Activated CD4-positive, alpha-beta T cell treated with anti-CD3 and anti-CD28 coated beads for 1 hour (primary cell): ENCODE measurements at places on chromosomes 3 and 15.

GRCh38 chr15:72535911-72536310, 61.8 kb downstream of the ARIH1 start:
- no peak for DNase-seq

DNA sequence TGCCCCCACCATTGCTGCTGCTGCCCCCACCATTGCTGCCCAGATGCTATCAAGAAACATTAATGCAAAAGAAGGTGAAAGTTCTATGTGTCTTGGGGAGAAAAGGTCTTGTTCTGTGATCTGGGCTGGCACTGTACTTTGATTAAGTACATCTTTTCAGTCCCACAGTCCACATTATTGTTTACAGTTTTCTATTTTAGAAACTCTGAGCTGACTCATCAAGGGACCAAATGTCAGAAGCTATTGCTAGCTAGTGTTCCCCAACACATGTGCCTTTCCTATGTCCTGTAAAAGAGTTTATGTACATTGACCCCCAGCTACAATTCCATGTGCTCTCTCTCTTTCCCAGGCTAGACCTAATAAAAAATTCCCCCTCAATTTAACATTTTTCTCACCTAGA, 264.7 kb upstream of the NECTIN3 start:
- DNase-seq = no peak

DNA sequence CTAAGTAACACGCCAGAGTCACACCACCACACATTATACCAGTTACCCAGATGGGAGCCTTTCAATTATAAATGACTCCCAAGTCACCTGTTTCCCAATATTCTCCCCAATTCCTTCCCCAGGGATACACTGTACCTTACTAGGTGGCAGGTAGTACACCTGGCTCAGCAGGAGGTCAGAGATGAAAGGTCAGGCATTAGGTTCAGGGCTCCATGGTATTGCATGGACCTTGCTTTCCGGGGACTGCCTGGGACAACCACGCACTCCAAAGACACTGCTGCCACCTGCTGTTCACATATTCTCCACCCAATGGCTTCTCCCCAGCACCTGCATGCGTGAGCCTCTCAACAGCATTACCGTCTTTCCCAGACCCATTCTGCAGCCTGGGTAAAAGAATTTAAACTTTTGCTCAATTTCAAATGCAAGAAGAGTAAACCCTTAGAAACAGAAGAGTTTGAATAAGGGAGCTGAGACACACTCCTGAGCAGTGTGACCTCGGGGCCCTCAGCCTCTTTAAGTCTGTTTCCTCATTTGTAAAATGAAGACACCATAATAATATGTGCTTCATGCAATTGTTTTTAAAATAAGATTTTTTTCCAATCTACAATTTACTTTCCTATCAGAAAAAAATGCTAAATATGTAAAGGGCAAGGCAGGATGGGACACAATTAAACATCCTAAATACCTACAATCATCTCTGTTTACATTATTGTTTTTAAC, 28.0 kb upstream of the LACTB start:
- DNase-seq = peak; percentile 46

DNA sequence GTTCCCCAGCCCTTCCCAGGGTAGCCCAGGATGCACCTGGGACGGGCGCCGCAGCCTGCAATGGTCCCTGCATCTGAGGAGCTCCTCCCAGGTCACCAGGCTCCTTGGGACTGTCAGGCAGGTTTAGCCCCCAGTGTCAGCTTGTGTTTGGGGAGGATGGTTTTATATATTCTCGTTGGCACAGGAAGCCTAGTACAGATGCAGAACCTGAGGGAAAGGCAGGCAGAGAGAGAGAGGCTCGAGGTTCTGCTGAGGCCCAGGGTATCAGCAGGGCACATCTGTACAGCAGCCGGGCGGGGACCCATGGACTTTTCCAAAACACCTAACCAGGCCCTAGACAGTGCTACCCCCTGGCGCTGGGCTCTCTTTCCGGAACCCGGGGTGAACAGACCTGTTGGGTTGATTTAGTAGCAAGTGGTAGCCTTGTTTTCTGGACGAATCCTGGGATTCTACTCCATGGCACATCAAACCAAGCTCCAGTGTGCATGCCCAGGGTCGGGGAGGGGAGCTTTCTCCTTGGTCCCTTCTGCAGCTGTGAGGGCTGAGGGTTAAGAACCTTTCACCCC, 8.6 kb downstream of the PAK6 start:
- no peak for DNase-seq

- no peak for DNase-seq
Observed at GRCh38 chr15:89845305-89845893, 30.7 kb upstream of the ANPEP start.

DNA sequence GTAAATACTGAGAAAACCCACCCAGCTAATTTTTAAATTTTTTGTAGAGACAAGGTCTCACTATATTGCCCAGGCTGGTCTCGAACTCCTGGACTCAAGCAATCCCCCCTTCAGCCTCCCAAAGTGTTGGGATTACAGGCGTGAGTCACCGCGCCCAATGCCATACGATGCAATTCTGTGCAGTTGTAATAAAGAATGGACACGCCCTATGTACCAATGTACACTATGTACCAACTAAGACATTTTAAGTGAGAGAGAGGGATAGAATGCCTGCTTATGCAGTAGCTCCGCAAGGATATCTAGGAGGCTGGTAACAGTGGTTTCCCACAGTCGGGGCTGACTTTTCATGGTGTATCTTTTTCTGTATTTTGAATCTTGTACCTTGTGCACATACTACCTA, 14.6 kb downstream of the ZNF710 start:
- no peak for DNase-seq

DNA sequence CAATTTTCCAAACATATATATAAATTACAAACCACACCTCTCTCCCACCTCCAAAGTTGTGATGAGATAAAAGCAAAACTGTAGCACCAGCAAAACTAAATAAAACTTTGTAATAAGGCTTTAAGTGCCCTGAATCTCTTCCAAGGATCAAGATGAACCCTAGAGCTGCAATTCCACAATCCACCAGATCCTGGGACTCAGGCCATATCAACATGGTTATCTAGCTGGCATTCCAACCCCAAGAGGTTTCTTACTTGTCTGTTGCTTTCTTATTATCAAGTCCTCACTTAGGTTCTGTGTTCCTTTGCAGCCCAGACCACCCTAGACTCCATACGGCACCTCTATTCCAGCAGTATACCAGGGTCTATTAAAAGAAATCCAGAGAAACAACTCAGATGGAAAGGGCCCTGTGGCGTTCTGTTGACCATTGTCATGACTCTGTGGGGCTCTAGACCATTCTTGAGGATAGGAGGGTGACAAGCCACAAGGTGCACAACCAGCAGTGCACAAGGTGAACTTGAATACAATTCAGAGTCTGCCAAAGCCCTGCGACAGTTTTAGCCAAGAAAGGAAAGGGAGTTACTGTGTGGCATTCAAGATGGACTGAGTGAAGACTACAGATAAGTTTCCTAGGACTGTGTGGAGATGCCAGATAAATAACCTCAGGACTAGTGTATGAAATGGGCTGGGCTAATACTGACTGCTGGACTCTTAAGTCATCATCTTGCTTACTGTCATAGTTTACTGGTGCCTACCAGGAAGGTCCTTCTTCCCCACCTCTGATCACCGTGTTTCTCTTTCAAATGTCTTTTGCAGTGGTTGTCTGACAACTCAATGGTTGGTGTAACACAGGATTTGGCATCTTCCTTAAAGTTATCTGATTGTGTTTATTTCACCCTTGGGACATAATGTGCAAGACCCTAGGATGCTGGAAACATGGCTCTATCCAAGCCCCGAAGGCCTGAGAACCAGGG, 27.2 kb downstream of the ACKR2 start:
- no peak for DNase-seq

DNA sequence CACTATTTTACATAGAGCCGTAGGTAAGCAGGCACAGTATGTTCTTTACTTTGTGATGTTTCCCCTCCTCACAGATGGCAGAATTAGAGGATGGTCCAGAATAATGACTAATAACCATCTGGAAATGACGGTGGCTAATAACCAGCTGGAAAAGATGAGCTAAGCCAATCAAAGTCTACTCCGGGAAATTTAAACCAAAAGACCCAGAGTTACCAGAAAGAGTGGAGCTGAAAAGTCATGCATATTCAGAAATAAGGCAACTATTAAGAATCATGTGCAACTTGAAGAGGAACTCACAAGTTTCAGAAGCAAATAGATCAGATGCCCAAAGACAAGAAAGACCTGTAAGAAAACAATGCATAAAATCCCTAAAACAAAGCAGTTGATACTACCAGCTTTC, 33.6 kb downstream of the DMXL2 start:
- DNase-seq = no peak

DNA sequence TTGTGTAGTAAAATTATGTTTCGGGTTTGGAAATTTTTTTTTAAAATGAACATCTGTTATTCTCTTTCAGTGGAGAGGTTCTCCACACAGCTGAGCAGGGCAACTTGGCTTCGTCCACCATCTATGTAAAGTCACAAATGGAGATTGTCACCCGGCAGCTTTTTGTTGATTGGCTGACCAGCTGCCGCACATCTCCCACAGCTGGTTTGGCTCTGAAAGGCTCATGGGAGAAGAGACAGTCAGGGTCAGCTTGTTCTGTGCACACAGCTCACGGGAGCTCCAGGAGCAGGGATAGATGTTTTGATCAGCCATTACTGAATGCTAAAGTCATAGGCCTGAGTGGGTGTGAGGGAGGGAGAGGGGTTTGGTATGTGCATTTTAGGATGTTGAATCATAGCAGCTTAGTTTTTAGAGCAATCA, 12.9 kb upstream of the CCDC80 start:
- no peak for DNase-seq

GRCh38 chr3:52572221-52572620, 35.8 kb downstream of the UQCC5 start:
- no peak for DNase-seq

DNA sequence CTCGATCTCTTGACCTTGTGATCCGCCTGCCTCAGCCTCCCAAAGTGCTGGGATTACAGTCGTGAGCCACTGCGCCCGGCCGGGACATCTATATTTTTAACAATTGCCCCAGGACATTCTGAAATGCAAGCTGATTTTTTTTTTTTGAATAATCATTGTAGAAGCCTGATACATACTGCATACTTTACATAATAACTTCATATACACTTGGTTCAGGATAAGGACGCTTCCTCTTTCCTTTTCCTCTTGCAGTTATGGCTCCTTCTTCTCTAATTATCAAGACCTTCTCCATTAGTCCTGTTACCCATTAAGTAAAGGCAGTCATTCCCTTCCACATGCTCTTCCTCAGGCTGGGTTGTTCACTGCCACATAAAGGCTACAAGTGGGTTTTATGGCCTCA, 58.3 kb downstream of the SLCO3A1 start:
- no peak for DNase-seq

DNA sequence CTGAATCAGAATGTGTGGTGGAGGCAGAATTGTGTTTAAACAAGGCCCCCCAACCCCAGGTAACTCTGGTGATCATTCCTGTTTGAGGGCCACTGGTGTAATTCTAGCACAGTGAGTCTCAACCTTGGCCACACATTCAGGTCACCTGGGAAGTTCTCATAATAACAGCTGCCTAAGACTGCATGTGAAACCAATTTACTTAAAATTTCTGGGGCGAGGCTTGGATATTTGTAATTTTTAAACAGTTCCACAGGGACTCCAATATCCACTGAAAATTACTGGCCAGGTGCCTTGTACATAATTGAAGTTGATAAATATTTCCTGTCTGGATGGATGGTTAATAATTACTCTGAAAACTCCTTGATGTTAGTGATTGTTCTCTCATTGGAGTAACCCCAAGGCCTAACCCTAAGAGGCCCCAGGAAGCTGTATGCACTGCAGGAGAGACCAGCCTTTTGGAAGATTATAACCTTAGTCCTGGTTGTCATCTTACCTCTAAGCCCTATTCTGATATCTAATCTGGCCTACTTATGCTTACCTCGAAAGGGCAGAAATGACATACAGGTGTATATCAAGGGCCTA, 25.7 kb upstream of the EPHB1 start:
- no peak for DNase-seq

DNA sequence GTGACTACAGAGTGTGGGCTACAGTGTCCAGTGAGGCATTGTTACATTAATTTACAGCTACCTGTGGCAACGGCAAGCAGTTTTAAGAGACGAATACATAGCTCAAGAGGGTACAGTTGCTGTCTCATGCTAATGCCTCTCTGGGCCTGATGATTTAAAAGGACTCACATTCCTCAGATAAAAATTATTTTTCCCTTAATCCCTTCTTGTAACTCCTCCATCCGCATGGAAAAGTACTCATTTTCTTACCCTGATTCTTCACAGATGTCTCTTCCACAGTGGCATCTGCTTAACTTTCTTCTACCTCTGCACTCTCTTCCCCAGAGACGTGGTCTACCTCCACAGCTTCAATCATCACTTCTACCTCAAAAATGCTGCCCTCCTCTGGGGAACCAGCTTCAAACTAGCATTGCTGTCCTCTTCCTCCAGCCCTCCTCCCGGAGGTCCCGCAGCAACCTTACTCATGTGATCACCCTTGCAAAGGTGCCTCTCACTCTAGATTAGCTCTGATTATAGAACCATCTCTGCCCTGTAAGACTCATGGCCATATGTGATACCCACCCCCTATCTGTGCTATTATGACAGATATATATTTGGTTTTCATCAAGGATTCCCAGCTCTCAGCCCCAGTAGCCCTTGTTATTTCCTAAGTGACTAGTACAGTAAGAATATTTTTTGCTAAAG, 21.4 kb upstream of the ABHD17C start:
- no peak for DNase-seq

- no peak for DNase-seq
Observed at GRCh38 chr15:76903251-76903681, 1.9 kb downstream of the SCAPER start.

DNA sequence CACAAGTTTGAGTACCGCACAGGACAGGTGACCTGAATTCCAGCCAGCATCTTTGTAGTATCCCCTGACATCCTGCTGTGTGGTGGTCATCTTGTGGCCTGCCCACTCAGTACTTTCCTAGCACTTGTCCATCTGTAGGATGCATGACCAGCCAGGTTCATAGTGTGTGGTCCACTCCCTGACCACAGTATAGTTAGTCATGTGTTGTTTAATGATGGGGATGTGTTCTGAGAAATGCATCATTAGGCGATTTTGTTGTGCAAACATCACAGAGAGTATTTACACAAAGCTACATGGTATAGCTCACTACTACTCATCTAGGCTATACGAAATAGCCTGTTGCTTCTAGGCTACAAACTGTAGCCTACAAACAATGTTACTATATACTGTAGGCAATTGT, 16.9 kb upstream of the RBPMS2 start:
- DNase-seq = no peak

DNA sequence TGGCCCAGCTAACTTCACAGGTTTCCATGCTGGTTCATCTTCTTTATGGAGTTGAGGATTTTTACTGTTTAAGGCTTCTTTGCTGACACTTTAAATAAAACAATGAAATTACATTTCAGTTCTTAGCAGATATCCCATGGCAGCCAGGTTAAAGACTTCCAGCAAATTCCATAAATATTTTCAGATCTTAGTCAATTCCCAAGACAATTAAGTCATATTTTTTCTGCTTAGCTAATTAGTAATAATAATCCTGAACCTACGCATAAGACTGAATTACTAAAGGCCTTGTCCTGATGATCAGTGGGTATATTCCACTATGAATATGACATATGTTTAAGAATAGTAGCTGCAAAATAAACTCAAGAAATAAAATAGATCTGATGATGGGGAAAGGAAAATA, 83.3 kb downstream of the NR2E3 start:
- DNase-seq = no peak

GRCh38 chr15:38992930-38993329, 428.3 kb upstream of the RASGRP1 start:
- DNase-seq = no peak

- DNase-seq = no peak
Observed at GRCh38 chr3:171349392-171349791, 110.8 kb downstream of the TNIK start.
